ENCODE measurements at places on chromosomes 4 and X. TPM values are rescaled to one million over a fixed set of nuclear protein-coding genes. Genes with fewer than 3 reads are reported as not detected.

Gene ENPEP
- total RNA-seq = 8.5 TPM

Gene GAGE12J
- not detected for total RNA-seq

- no peak for DNase-seq
These were observed 26.0 kb downstream of the FHDC1 start for GRCh38 chr4:152962150-152962549.

GRCh38 chr4:119726505-119726904 lies 97.9 kb upstream of the PDE5A start:
- DNase-seq = no peak

GRCh38 chr4:79848329-79848728 lies 224.7 kb downstream of the ANTXR2 start:
- DNase-seq = no peak

DNA sequence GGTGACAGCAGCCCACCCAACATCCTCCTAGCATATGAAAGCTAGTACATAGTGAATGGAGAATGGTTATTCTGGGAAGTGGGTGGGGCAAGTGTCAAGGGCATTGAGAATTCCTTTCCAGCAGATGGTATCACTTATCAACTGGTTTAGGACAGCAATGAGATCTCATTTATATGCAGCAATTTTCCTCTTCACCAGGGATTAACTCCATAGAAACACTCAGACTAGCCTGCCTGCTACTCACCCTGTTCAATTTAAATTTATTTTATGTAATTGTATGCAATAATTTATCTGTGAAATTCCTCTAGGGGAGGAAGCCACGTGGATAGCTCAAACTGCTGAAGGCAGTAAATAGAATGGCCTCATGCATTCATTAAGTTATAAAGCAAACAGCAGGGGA lies 101.6 kb upstream of the MID1IP1 start:
- no peak for DNase-seq

GRCh38 chr4:48742412-48742811 lies 37.7 kb downstream of the FRYL start:
- DNase-seq = no peak

DNA sequence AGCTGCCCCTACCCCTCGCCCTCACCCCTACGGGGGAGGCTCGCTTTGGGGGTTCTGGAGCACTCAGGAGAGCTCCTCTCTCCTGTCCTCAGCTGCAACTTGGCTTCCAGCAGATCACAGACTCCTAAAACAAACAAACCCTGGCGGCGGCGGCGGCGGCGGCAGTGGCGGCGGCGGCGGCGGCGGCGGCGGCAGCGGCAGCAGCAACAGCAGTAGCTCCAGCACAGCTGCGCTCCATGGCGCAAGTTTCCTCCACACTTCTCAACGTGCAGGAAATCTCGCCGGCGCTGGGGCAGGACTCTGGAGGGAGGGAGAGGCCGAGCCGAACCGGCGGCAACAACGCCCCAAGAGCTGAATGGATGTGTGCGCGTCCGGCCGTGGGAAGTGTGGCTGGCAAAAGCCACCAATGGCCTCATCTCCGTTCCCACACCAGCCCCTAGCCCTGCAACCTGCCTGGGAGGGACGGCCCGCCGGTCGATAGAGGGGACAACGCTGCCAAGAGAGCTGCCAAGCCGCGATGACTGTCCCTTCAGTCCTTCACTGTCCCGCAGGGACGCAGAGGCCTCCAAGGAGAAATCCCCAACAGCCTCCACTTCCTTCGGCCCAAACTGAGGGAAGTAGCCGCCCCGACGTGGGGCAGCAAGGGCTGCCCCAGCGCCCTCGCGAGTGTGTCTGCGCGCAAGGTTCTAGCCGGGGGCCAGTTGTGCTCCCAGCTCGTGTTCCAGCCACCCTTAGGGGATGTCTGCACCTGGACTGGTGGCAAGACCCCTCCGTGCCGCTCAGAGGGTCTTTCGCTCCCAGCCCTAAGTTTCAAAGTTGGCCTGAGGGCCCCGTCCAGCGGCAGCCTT lies 775 bp downstream of the SHROOM4 start:
- no peak for DNase-seq

Measured in left lung (tissue), 14 donors.